Upper lobe of left lung (tissue), 6 donors: ENCODE measurements at places on chromosomes 4 and X. TPM values are rescaled to one million over a fixed set of nuclear protein-coding genes. Genes with fewer than 3 reads are reported as not detected.

Gene ATP10D
- total RNA-seq: 19.6 TPM

Gene RAB39B
- total RNA-seq: 0.43 TPM

GRCh38 chr4:95524729-95525128 is 24.0 kb downstream of the UNC5C start:
- no peak for DNase-seq

- no peak for DNase-seq
Observed at GRCh38 chrX:40130207-40130606, 32.4 kb upstream of the BCOR start.

Gene GC
- not detected for total RNA-seq

GRCh38 chr4:82643994-82644733 is 82.4 kb upstream of the TMEM150C start:
- DNase-seq: no peak

Gene HS3ST1
- 13.8 TPM for total RNA-seq

DNA sequence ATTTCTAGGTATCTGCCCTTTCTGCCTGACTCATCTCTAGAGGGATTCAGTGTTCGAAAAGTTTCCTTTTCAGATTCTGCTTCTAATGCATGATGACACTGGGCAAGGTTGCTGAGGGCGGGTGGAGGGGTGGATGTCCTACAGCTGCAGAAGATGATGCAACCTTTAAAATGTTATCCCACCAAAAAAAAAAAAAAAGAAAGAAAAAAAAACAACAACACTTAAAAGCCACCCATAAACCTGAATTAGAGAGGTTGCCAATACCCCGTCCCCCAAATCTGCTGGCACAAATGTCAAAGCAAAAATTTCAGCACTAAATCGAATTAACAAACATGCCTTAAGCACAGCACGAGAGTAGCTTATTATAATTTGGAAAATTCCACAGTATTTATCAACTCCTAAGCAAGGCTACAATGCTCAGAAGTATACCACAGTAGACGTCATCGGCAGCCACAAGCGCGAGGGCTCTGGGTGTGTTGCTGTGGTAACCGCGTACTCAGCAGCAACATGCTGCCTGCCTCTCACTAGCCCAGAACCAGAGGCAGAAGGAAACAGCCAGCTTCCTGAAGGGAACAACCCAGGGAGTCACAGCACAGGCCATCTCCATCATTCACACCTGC is 167.5 kb upstream of the MAP3K15 start:
- no peak for DNase-seq

Gene CTAG1A
- total RNA-seq: not detected

- no peak for DNase-seq
Observed at GRCh38 chr4:26406346-26406975, 83.8 kb downstream of the CCKAR start.

GRCh38 chr4:113824396-113824795 is 62.9 kb upstream of the CAMK2D start:
- DNase-seq: no peak

Gene ZXDA
- total RNA-seq: 5.1 TPM

Gene SATL1
- total RNA-seq: not detected

DNA sequence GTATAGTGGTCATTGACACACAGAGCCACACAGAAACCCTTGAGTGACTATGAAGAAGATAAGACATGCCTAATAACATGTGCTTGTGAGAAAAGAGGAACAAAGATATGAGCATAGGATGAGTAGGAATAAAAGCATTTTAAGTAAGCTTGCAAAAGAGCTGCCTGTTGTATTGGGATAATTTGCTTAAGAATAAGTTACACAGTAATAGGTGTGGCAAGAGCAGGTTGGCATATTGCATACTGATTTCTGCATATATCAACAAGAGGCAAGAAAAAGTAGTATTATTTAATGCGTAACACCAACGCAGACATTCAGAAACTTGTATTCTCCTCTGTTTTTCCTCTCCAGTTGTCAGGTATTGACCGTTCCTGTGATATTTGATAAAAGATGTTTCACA is 111.5 kb upstream of the UGT8 start:
- DNase-seq: no peak

- no peak for DNase-seq
Observed at GRCh38 chr4:76923619-76924357, 25.8 kb upstream of the SEPTIN11 start.

DNA sequence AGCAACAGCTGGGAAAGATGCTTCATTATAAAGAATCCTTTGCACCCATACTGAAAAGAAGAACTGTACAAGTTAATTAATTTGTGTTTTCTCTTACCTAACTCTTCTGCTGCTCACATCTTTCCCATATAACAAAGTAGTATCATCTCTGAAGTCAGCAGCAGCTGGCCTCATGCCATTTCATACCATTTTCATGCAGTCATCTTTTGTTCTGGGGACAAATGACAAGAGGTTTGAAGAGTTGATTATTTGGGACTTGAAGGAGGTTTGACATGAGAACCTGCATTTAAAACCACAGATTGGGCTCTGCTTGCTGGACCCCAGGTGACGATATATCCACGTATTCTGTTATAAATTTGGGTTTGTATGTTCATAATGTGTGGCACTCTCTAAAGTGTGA is 430.3 kb downstream of the SPRY1 start:
- no peak for DNase-seq

DNA sequence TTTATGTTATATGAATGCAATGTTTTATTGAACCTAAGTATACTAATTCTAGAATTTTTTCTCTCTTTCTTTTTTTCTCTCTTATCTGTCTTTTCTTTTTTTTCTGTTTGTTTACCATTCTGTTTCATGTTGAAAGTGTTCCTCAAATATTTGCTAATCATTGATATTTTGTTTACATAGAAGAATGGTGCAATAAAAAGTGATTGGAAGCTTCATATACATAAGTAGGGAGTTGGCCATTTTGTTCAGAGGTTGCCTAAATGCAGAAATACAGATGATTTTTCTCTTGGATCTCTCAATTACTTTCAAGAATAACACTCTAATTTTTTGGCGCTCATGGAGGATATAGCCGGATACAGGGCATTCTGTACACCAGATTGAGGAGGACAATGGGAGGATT is 5.7 kb upstream of the SERTM2 start:
- no peak for DNase-seq

DNA sequence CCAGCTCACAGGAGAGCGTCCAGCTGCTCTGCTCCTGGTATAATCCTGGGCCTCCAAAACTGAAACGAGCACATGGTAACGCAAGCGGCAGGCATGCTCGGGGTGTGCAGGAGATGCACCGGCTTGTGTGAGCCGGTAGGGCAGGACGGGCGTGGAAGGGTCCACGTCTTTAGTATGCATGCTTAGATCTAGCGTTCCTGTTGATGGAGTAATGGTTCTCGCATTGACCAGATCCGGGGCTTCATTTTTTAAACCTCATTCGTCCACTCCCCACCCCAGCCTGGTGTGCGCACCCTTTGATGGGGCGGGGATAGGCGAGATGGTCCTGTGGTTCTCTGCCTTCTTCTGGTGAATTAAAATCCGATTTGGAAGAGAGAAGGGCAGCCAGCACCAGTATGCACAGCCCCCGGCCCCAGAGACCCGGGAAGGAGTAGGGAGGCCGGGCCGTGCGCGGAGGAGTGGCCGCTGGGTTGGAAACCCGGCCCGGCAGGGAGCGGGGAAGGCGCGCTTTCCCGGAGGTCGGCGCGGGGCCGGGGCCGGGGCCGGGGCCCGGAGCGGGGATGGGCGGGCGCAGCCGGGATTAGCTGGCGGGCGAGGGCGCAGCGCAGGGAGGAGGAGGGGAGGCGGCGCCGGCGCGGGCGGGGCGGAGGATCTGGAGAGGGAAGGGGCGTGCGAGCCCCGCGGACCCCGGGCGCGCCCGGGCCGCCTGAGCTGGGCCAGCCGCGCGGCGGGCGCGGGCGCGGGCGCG is 39.9 kb downstream of the FAM149A start:
- DNase-seq: no peak

DNA sequence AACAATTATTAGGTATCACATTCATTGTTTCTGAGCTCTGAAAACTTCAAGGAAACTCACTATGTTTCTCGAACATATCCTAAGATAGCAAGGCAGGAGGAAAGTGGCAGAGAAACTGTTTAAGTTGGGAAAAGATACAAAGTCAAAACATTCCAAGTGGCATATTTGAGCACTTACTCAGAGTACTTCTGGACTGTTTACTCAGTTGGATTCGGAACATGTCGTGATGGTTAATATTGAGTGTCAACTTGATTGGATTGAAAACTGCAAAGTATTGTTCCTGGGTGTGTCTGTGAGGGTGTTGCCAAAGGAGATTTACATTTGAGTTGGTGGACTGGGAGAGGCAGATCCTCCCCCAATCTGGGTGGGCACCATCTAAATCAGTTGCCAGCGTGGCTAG is 298.3 kb downstream of the IL1RAPL2 start:
- DNase-seq: no peak

Gene RTL5
- 7.7 TPM for total RNA-seq

- no peak for DNase-seq
Observed at GRCh38 chr4:146232131-146232722, 17.9 kb downstream of the REELD1 start.

Gene USP9X
- total RNA-seq: 75.9 TPM

DNA sequence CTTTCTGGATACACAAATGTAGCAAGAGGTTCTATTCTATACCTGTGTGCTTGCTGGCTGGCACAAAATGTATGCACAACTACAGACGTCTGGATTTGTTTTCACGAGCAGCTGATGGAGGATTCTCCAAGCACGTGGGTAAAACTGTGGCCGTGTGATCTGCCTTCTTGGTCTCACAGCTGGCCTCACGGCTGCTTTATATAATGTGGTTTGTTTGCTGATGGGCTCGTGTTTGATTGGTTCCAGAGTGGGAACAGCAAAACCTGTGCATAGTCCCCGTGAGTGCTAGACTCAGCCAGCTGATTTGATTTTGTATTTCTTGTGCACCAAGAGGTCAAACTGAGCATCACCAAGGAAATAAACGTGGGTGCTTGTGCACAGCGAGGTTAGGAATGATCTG is 262.6 kb upstream of the RPS6KA3 start:
- DNase-seq: no peak

DNA sequence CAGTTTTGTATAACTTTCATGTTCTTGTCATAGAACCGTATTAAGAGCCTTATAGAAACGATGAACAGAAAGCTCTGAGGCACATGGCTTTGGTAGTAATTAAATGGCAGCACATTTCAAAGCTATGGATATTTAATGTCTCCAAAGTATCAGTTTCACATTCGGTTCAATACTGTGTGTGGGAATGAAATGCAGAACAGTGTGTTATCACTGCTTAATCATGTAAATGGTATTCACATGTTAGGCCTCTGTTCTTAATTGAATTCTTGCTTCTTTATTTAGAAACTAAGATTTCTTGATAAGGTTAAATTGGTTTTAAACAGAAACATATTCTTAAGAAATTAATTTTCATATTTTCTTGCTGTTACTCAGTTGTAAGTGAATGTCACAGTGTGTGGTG is 701.0 kb upstream of the PITX2 start:
- DNase-seq: no peak

Gene HPGDS
- 7.4 TPM for total RNA-seq

DNA sequence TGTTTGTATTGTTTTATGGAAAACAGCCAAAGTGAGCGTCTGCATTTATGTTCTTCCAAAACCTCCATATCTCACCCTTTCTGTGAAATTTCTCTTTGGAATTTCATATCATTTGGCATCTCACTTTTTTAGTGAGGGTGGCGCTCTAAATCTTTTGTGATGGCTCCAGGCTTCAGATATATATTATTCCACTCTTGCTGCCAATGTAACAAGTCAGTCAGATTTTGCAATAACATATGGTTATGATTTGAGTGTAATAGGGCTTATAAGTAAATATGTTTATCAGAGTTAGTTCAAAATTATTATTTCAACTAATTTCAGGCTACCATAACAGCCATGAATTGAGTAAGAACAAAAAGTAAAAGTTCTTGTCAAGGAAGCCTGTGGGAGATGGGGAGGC is 314.7 kb downstream of the PDGFC start:
- DNase-seq: no peak

Gene ODAPH
- total RNA-seq: not detected

Gene VSIG1
- not detected for total RNA-seq

Gene UGT2B10
- not detected for total RNA-seq

GRCh38 chr4:165077034-165077578 is 23.4 kb downstream of the TRIM75 start:
- no peak for DNase-seq

DNA sequence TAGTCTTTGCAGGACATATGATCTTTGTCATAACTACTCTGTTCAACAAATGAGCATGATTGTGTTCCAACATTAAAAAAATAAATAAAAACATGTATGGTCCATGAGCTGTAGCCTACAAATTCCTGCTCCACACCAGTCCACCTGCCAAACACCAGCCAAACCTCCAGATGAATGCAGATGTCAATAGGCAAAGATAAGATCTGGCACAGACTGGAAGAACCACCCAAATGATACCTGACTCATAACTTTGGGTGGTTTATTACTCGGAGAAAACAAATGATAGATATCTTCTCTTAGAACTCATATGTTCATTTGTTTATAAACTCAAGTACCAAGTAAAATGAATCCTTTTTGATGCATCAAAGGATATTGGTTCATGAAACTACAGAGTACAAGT is 425.1 kb downstream of the GBA3 start:
- DNase-seq: no peak

DNA sequence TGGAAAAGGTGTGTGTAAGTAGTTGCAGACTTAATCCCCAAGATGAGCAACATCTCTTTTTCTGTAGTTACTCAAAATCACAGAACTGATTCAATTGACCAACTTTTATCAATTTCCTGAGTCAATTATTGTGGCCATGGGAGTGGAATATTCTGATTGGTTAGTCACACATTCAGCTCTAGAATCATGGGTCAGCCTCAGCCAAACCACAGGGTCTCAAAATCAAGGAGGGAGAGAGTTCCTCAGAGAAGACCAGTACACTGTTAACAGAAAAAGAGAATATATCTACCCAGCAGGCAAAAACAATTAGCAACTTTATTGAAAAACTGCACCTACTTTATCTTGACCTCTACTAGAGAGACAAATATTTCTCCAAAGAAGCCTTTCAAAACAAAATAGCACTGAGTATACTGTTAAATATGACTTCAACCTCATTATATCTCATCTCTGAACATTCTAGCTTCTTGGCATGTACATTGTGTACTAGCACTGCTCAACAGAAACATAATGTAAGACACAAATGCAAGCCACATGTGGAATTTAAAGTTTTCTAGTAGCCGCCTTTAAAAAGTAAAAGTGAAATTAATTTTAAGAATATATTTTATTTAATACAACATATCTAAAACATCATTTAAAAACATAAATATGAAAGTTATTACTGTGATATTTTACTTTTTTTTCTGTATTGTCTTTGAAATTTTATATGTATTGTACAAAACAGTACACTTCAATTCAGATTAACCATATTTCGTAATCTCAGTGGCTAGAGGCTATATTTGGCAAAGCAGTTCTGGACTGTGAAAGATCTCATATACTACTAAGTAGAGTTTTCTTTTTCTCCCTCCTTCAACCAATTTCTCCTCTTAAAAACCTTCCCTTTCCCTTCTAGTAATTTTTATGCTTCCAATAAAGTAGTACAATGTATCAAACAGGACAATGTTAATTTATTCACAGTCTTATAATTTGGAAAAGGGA is 11.8 kb upstream of the LCORL start:
- DNase-seq: no peak

Gene PWWP3B
- not detected for total RNA-seq

Gene PABPC1L2B
- total RNA-seq: not detected
